CD4-positive, alpha-beta T cell treated with Interleukin-2 at 100 ng/mL for 4 hours (primary cell): ENCODE measurements at places on chromosomes 1 and 21.

GRCh38 chr1:2311184-2312032 lies 79.9 kb downstream of the MORN1 start:
- peak; percentile 48 for DNase-seq

- no peak for DNase-seq
These were observed 27.1 kb downstream of the CRNN start for GRCh38 chr1:152386940-152387339.

GRCh38 chr1:3159121-3159520 lies 90.1 kb downstream of the PRDM16 start:
- no peak for DNase-seq

DNA sequence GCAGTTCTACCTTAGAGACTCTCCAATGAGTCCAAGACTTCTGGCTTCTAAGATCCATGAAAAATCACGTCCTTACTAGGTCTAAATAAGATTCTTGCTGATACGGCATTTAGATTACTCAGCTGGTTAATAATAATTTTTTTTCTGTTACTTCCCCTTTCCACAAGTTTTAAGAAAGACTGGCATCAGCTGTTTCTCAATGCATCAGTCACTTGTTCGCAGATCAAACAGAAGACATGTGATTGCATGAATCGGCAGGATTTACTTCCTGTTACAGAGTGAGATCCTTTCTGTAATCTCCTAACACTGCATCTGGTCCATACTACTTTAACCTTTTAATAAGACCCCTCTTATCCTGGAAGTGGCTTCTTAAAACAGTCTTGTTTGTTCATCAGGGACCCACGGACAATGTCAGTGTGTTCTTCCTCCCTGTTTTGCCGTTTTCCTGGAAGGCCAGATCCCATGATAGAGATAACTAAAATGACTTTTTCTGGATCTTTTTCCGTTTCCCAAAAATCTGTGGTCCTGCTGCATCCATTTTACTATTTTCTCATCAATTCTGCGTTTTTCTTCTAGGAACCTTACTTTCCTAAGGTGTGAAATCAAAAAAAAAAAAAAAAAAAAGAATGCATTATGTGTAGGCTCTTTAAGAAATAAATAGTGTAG lies 6.1 kb downstream of the NPL start:
- no peak for DNase-seq

- DNase-seq = peak; percentile 90
These were observed 5.1 kb downstream of the PMF1 start for GRCh38 chr1:156217871-156218270.

GRCh38 chr1:31787261-31787660 lies 23.1 kb upstream of the ADGRB2 start:
- no peak for DNase-seq
